ENCODE measurements at places on chromosomes 6 and 20.

DNA sequence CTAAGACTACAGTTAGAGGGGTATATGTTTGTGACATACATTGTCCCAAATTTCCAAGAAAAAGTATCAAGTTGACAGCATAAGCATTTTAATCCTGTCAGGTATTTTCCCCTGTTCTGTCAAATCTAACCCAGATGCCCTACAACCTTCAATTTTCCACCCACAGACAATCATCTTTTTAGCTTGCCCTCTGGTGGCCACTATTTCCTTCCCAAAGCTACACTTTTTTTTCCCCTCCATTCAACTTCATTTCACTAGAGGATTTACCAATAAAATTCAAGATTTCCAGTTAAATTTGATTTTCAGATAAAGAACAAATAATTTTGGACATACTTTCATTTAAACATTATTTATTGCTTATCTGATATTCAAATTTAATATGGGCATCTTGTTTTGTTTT lies 286.6 kb downstream of the TENT5A start:
- DNase-seq: no peak

DNA sequence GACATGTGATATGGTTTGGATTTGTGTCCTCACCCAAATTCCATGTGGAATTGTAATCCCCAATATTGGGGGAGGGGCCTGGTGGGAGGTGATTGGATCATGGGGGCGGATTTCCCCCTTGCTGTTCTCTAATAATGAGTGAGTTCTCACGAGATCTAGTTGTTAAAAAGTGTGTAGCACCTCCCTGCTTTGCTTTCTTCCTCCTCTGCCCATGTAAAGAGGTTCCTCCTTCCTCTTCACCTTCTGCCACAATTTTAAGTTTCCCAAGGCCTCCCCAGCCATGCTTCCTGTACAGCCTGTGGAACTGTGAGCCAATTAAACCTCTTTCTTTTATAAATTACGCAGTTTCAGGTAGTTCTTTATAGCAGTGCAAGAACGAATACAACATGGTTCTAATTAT lies 2.1 kb upstream of the ZNF451 start:
- DNase-seq: no peak

- no peak for DNase-seq
Measured at GRCh38 chr6:114940181-114940580, 597.4 kb upstream of the HS3ST5 start.

GRCh38 chr20:60228255-60228654 lies 270.0 kb downstream of the CDH26 start:
- DNase-seq: no peak

DNA sequence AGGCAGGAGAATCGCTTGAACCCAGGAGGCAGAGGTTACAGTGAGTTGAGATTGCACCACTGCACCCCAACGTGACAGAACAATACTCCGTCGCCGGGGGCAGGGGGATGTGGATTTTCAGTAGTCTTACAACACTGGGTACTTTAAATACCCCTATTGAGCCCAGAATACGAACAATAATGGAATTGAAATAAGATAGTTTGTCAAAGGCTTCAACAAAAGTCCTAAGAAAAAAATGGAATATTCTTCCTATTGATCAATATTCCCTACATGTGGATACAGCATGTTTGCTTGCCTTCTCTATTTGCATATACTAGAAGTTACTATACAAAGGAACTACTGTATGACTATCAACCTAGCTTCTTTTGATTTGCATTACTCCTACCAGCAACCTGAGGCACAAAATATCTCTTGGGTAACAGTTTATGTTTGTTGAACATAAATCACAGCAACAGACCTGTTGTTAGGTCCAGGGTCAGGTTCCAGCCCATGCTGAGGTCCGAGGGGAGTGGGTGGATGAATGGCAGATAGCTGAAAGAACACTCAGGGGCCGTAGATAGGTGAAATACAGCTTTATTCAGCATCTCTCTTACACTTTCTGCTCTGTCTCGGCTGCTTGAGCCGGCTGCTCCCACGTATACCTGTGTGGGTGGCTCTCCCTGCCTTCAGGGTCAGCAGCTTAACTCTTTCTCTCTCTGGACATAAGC lies 23.8 kb downstream of the MAN1A1 start:
- DNase-seq: no peak

DNA sequence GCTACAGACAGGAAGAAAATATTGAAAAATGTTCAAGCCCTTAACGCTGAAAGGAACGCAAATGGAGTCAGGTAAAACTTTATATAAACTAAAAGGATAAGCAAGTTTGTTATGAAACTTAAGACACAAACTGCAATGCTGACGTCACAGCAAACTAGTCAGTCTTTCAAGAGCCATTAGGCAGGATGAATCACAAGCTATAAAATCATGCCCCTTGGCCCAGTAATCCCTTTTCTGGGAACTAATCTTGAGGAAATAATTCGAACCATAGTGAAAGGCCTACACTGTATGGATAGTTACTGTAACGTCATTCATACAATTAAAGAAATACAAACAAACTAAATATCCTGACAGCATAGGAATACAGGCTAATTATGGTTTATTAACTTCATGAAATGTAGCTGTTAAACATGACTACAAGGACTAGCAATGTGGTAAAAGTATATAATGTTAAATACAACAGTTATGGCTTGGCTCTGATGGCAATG lies 42.7 kb upstream of the HINT3 start:
- DNase-seq: no peak

DNA sequence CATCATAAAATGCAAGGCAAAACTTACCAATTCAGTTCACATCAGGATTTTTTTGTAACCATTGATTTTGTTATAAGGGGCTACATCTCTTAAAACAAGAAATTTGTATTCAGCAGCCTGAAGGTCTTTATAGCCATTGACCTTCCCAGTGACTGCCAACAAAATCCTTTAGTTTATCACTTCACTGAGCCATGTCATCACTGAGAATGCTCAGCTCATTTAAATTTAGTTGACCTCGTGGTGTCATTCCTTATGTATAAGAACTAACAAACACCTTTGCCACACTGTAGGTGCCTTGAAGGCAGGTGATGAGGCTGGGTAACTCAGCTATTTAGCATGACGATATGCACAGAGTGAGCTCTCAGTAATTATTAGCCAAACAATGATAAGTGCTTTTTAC lies 77.7 kb downstream of the GRM1 start:
- DNase-seq: no peak

DNA sequence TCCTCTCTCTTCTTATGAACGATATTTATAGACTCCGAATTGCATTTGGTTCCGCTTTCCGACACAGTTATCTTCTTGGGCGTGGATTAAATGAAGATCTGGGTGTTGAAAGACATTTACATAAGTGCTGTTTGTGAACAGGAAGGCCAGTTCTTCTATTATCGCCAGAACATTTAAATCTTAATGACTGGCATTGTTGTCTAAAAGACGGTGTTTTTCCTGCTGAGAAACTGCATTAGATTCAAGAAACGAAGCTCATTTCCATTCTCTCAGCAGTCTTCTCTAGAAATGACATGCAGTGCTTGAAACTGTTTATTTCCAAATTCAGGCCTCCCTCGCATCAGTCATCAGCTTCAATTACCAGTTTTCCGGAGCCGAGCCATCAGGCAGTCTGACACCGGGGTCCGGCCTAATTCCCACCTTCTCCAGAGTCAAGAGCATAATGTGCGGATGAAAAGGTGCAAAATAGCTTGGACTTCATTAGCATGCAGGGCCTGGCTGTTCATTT lies 16.0 kb downstream of the LINC00237 start:
- no peak for DNase-seq

- DNase-seq: no peak
Measured at GRCh38 chr20:34015401-34016335, 22.0 kb downstream of the RALY start.

- DNase-seq: no peak
Measured at GRCh38 chr20:5729348-5729747, 20.9 kb upstream of the SHLD1 start.

DNA sequence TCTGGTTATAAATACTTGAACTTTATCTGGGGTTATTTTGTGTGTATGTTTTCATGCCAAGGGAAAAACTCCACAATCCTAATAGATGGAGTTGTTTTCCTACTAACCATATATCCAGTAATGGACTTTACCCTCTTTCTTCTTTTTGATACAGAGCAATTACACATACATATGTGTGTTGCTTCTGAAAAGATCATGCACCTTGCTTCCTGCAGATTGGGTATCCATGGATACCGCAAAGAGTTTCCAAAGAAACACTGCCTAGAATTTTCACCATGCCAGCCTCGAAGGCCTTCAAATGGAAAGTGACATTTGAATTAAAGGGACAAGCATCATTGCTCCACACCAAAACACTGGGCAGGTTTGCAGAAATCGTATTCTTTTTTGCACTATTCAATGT lies 26.8 kb downstream of the HDDC2 start:
- no peak for DNase-seq

GRCh38 chr20:60365064-60365666 lies 406.9 kb downstream of the CDH26 start:
- DNase-seq: no peak

- DNase-seq: no peak
Measured at GRCh38 chr6:25548451-25548850, 103.6 kb upstream of the SCGN start.

GRCh38 chr6:27617046-27617687 lies 144.3 kb upstream of the ZNF184 start:
- DNase-seq: no peak

- no peak for DNase-seq
Measured at GRCh38 chr6:42727087-42727611, 4.8 kb upstream of the PRPH2 start.

GRCh38 chr20:50569864-50570836 lies 60.0 kb downstream of the PTPN1 start:
- DNase-seq: no peak

DNA sequence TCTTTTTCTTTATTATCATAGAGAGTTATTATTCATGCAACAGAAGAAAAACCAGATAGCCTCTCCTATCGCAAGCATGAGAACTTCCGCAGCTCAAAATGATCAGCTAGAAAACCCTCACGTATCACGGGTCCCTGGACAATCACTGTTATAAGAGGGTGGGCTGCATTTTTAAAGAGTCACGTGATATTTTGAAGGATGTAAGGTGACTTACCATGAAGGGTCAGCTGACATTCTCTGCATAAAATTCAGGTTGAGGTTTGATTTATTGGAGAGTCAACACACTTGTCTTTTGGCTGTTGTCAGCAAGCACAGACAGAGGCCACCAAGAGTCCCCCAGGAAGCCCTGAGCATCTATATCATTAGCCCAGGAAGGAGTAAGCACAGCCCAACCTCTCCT lies 39.5 kb downstream of the ID4 start:
- DNase-seq: no peak

GRCh38 chr6:161082215-161082614 lies 90.6 kb downstream of the MAP3K4 start:
- no peak for DNase-seq

GRCh38 chr6:18266523-18266912 lies 2.2 kb upstream of the DEK start:
- DNase-seq: no peak

GRCh38 chr6:107823047-107823557 lies 1.0 kb downstream of the SCML4 start:
- DNase-seq: no peak

- DNase-seq: no peak
Measured at GRCh38 chr6:44176762-44177509, 18.3 kb downstream of the CAPN11 start.

- no peak for DNase-seq
Measured at GRCh38 chr6:158625881-158626305, 18.6 kb downstream of the DYNLT1 start.

DNA sequence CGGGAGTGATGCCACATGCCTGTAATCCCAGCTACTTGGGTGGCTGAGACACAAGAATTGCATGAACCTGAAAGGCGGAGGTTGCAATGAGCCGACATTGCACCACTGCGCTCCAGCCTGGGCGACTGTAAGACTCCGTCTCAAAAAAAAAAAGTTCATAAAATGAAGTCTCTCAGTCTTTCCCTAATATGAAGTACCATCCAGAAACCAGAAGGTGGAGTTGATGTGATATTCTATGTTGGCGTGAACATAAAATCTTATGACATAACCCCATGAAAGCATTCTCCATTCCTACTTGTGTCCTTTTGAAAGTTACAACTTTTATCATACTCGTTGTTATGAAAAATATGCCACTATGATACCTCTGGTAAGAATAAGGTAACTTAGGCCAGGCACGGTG lies 5.7 kb downstream of the SOD2 start:
- DNase-seq: no peak

DNA sequence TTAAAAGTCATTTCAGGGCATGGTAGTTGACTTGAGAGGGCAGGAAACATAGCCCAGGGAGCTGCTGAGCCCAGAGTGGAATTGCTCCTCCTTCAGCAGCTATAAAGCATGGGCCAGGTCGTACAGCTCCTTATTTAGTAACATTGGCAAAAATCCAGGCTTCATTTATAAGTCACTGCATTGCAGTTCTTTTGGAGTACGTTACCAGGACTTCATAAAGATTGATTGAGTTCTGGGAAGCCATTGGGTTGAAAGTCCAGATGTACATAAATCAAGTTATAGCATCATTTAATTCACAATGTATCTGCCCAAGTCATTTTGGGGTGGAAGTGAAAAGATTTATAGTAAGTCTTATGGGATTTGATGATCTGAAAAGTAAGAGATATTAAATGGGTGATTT lies 53.0 kb upstream of the ANKEF1 start:
- DNase-seq: no peak

- DNase-seq: no peak
Measured at GRCh38 chr6:24910961-24911725, 24.6 kb downstream of the RIPOR2 start.

GRCh38 chr6:112298816-112299281 lies 44.5 kb upstream of the LAMA4 start:
- no peak for DNase-seq

- DNase-seq: no peak
Measured at GRCh38 chr6:69802995-69803394, 6.2 kb upstream of the LMBRD1 start.

DNA sequence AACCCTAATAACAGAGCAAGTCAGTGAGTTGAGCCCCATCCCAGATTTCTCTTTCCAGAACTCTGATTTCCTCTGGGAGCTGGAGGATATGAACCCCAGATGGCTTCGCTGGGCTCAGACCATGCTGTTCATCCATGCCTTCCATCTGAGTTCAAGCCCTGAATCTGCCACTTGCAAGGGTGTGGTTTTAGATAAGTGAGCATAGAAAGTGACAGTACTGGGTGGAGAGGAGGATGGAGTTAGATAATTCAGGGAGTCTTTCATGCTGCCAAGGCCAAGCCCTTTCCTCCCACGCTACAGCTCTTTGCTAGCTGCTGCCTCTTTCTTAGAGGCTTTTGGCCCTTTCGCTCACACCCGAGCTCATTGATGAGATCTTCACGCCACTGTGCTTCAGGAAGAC lies 57.2 kb upstream of the MAFB start:
- DNase-seq: no peak

Data from NCI-H2107 (cell line).